ENCODE measurements at places on chromosomes 2 and 18.

- peak; percentile 25 for DNase-seq
Measured at GRCh38 chr18:31791817-31792579, 31.3 kb upstream of the SLC25A52 start.

DNA sequence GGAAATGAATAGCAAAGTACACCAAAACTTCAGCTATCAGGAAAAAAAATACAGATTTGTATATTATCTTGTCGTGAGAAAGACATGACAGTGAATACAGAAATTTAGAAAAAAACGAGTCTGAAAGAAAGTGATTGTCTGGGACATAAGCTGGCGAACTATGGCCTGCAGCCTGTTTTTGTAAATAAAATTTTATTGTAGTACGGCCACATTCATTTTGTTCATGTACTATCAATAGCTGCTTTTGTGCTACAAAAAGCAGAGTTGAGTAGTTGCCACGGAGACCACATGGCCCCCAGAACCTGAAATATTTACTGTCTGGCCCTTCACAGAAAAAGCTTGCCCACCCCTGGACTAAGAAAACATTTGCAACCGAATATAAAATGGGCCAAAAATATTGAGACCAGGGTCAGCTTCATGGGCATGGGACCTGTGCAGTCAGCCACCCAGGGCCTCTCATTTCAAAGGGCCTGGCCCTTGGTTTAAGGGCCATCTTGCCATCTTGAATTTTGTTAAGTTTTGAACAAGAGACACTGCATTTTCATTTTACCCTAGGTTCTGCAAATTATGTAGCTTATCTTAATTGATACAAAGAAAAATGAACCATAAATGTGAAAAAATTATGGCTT, 17.9 kb downstream of the ANTXR1 start:
- DNase-seq, result no peak

DNA sequence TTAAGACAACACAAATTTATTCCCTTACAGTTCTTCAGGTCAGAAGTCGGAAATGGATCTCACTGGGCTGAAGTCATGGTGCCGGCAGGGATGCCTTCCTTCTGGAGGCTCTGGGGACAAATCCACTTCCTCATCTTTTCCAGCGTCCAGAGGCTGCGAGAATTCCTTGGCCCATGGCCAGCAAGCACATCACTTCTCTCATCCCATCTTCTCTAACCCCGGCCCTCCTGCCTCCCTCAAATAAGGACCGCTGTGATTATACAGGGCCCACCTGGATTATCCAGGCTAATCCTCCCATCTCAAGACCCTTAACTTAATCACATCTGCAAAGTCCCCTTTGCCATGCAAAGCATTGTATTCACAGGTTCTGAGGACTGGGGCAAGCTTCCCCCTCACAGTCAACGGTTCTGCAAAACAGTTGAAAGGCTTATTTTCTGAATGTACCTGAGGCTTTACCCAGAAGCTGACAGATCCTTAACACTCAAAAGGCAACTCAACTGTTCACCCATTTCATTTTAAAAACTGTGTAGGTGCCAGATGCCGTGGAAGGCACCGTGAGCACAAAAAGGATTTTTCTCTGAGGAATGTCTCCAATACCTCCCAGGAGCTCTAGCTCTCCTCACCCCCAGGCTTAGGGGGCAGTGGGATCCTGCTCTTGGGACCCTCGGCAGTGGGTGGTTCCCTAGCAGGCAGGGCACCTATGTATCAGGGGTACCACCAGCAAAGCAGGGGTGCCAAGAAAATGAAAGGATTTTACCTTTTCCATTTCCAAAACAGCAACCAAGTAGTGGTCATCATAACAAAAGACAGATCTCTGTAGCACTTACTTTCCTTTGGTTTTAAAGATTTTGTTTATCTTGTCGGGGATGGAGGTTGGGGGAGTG, 84.0 kb downstream of the KCTD1 start:
- DNase-seq, result no peak

- peak; percentile 93 for DNase-seq
Measured at GRCh38 chr18:2402084-2402483, 169.2 kb downstream of the METTL4 start.

GRCh38 chr2:191610756-191611155, 67.2 kb upstream of the NABP1 start:
- DNase-seq, result no peak

DNA sequence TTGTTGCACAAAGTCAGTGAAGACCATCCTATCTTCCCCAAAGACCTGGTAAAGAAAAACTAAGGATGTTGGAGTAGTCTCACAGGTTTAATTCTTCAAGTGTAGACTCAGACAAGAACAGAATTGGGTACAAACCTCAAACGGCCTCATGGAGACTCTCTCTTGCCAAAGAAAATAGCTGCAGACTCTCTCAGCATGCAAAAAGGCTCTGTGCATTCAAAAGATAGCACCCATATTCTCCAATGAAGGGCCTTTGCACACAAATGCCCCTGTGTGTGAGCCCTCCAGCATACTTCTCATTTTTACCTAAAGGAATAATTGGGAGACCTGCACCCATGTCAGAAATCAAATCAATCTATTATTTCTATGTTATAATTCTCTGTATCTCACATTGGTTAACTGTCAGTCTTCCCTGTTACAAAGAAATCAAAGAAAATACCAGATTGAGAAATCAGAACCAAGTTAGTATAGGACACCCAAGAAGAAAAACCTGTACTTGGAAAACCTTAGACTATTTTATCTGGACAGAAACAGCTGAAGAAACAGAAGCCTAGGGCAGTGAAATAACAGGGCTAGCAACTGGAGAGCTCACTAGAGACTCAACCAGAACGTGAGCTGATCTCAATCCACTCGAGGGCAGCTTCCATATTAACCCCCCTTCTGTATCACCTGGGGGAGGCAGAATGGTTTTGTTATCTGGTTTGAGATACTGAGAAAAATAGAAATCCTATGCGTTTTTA, 134.7 kb upstream of the DNAJC10 start:
- DNase-seq, result no peak

GRCh38 chr2:126425943-126426342, 230.0 kb upstream of the GYPC start:
- no peak for DNase-seq

GRCh38 chr2:219684721-219685689, 57.6 kb downstream of the SLC4A3 start:
- DNase-seq, result no peak

GRCh38 chr2:101120124-101120996, 30.8 kb downstream of the TBC1D8 start:
- DNase-seq, result no peak

DNA sequence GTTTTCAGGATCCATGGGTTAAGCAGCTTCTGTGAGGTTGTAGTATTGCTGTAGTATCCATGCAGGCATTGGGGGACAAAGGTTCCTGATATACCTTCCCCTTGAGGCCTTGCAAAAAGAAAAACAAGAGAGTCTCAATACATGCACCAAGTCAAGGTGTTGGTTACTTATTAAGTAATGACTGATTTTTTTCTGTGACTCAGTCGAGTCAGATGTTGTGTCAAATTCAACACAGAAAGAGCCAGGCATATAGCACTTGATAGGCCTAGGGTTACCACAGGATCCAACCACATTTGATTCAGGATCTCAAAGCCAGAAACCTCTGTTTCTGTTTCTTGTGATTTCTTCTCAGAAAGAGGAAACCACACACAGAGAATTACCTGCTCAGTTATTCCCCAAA, 24.9 kb upstream of the CD8A start:
- no peak for DNase-seq

- DNase-seq, result no peak
Measured at GRCh38 chr2:80529466-80530165, 225.1 kb upstream of the LRRTM1 start.

GRCh38 chr2:158686210-158686691, 108.9 kb upstream of the DAPL1 start:
- DNase-seq, result no peak

- no peak for DNase-seq
Measured at GRCh38 chr2:112140899-112141625, 2.9 kb downstream of the FBLN7 start.

GRCh38 chr2:215664847-215665525, 229.1 kb upstream of the FN1 start:
- DNase-seq, result peak; percentile 11

DNA sequence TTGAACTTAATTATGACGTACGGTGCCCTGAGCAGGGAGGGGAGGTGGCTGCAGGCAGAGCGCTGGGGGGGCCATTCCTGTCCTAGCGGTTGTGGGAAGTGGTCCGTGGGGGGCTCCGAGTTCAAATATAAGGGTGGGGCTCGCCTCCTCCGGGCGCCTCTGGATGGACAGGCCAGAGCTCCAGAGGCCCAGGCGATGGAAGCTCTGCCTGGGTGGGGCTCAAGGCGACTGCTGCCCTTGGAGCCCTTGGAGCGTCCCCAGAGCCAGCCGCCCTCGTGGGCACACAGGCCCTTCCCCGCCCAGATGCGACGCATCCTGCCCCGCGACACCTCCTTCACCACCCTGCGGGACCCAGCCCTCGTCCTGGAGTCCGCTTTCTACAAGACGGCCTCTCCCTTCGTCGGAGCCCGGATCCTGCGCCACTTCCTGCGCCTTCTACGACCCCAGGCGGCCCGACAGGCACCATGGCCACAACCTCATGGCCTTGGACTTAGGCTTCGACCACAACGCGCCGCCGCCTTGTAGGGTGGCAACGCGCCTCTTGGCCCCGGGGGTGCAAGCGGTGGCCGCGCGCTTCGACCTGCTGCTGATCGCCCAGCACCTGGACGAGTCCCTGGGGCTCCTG, 10.5 kb downstream of the AQP12B start:
- no peak for DNase-seq

DNA sequence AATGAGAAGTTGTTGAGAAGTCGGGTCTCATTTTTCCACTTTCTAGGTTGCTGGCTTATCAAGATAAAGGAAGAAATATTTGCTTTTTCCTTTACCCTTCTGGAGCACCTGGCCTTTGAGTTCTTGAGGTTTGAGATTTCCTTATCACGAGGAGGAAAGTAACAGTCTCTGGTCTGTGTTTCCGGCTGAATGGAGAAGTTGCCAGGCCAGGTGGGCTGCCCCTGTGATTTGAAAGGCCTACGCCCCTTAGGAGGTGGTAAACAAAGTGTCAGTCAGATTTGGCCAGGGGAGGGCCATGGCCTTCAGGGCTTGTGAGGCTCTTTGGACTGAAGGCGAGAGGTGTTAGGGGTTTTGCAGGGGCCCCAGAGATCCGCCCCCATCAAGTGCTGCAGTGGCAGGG, 156.7 kb upstream of the HAAO start:
- DNase-seq, result no peak

Measured in OCI-M1 (cell line).